Skeletal muscle cell (primary cell): ENCODE measurements at places on chromosomes 12 and 14.
A peak's percentile ranks its signal among the peaks of the same experiment; 100 is the strongest.

DNA sequence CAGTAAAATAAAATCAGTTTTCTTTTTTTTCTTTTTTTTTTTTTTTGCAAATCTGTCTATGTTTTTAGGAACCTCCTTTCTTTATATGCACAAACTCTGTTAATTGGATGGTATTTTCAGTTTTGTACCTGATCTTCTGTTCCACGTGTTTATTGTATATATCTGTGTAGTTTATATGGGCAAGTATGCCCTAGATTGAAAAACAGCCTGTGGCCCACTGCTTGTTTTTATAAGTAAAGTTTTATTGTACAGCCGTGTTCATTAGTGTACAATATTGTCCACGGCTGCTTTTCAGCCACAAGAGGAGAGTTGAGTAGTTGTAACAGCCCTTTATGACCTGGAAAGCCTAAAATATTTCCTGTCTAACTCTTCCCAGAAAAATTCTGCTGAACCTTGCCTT is 18.7 kb upstream of the MYO1H start:
- no peak for DNase-seq

DNA sequence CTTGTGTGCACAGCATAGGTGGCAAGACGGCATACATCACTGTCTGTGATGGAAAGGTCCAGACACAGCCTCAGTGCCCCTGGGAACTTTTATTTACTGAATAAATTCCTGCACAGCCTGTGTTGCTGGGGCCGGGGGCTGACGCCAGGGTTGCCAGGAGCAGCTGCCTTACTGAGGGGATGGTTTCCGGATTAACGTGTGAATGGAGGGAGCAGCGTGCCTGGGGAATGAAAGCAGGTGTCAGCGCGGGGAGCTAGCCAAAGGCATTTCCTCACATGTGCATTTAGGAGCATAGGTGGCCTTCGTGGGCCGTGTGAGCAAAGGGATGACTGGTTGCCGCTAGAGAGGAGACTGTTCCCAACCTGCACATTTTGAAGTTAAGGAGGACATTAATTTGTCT is 41.6 kb downstream of the SFSWAP start:
- no peak for DNase-seq

- no peak for DNase-seq
Measured at GRCh38 chr12:124131659-124132058, 158.6 kb downstream of the ZNF664 start.

GRCh38 chr12:43912859-43913258 is 77.0 kb downstream of the TMEM117 start:
- DNase-seq, result no peak

GRCh38 chr14:104512771-104513640 is 66.6 kb upstream of the C14orf180 start:
- no peak for DNase-seq

DNA sequence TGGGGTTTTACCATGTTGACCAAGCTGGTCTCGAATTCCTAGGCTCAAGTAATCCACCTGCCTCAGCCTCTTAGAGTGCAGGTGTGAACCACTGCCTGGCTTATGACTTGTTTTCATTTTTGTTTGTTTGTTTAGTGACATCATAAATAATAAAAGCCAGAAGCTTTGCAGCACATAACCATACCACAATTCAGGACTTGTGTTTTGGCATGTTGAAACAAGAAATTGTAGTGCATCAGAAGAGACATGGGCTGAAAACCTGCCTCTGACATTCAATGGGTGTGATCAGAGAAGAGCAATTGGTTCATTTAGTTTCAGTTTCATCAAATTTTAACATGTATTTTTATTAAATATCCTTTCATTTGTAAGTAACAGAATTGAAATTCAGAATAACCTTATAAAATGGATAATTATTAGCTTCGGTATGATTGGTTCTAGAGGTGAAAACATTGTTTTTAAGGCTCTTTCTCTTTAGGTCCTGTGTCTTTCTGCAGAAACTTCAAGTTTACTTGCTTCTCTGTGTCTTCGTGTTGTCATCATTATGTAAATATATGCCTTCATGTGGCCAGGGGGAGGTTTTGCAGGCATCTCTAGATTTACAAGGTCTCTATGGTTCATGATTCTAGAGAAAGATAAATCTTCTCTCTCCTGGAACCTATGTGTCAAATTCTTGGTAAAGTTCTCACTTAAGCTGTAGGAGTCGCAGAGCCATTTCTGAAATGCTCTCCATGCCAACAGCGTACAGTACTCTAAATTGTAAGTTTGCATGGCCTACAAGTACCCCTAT is 312.0 kb downstream of the KCNC2 start:
- no peak for DNase-seq

GRCh38 chr12:54660320-54660962 is 12.3 kb upstream of the DCD start:
- DNase-seq, result no peak

DNA sequence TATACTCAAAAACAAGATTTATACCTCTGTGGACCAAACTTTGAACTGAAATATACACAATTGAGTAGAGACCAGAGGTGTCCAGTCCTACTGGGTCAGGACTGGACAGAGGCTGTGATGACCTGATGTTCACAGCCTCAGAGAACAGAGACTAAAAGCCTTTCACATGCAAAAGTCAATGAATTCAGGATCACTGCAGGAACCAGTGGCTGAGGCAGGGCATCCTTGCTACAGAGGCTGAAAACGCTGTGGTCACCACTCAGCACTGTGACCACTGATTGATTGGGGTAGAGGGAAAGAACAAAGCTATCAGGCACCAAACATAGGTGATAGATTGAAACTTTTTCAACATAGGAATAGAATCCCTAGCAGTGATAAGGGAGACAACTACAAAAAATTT is 25.1 kb downstream of the GRIP1 start:
- no peak for DNase-seq

- DNase-seq, result no peak
Measured at GRCh38 chr14:50399251-50400032, 2.8 kb upstream of the CDKL1 start.

GRCh38 chr12:128727461-128727860 is 96.3 kb downstream of the SLC15A4 start:
- no peak for DNase-seq

GRCh38 chr12:46571608-46572007 is 199.0 kb upstream of the SLC38A2 start:
- no peak for DNase-seq

- no peak for DNase-seq
Measured at GRCh38 chr14:54766276-54767138, 136.1 kb downstream of the GCH1 start.

DNA sequence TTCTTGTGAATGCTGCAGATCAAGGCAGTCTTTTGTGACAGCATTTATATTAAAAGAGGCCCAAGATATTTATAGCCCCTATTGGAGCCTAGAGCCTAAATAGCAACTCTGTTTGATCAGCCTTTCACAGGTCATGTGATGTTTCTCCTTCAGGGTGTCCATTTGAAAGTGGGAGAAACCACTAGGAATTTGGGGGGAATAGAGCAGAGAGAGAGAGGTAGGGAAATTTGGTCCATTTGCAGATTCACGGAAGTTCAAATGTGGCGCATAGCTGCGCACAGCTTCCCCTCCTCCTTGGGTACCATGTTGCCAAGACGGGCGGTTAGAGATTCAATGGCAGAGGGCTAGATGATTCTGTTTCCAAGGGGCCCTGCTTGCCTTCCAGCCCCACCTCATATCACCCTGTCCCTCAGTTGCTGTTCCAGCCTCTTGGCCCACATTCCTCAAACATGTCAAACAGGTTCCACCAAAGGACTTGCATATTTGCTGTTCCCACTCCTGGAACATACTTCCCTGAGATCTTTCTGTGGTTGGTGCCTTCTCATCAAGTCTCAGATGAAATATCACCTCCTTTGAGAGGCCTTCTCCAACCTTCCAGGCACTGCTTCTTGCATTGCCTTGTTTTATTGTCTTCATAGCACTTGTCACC is 220.8 kb downstream of the CHST11 start:
- DNase-seq, result no peak

DNA sequence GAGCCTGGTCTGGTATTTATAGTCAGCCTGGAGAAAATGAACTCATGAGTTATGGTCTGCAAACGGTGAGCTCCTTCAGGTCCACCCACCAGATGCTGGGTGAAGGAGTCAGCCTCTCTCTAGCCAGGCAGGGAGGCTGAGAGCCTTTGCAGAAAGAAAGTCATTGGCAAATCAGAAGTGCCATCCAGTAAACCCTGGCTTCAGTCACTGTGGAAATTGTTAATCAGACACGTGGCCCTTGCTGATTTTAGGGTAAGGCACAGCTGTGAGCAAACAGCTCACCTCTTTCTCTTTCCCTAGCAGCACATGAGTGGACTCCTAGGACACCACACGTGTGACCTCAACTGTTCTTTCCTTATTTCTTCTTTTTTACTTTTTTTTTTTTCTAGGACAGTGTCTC is 44.9 kb downstream of the CHST11 start:
- no peak for DNase-seq

DNA sequence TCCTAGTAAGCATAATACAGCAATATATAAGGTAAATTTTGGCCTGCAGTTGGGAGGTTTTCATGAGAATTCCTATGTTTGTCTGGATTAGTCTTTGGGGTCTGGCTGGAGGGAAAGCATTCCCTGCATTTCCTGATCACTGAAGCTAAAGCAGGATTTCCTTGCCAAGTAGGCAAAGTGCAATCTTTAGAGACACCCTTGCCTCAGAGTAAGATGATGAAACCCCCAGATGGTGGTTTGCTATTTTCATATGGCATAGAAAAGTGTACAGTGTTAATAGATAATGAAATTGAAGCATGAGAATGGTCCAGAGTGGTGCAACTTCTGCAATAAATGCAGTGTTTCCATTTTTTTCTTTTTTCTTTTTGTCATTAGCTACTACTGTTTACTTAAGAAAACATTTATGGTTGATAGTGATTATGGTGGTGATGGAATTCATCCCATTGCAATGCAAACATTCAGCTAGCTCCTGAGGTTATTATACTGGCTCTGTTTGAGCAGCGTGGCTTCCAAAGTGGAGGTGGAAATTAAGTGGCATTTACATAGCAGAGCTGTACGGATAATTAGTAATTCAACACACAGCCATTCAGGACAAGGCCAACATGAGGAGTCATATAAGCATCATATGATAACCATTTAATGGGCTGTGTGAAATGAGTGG is 276.3 kb downstream of the DUSP6 start:
- DNase-seq, result peak; percentile 70

- no peak for DNase-seq
Measured at GRCh38 chr12:5864972-5865371, 80.1 kb downstream of the ANO2 start.

GRCh38 chr12:26276709-26277108 is 81.3 kb downstream of the SSPN start:
- no peak for DNase-seq
